ENCODE measurements at places on chromosomes 13 and 19.

DNA sequence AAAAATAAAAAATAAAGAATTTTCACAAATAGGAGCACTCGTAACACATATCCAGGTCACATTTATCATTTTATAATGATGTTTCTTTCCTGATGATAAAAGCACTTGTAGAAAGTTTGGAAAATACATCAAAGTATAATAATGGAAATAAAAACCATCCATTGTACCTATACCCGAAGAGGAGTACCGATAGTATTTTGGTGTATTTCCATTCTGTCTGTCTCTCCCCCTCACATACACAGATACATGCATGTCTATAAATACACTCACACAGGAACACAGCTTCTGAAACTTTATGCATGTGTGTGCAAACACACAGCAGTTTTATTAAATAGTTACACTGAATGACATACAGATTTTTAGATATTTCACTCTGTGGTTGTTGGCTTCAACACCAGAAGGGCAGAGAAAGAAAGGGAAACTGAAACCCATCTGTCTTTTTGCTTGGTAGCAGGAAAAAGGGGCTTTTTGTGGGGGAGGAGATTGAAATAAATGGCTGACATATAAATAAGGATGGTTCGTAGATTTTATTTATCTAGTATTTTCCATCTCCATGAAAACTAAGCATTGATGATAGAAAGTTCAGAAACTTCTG lies 114.8 kb downstream of the LRCH1 start:
- DNase-seq = no peak

DNA sequence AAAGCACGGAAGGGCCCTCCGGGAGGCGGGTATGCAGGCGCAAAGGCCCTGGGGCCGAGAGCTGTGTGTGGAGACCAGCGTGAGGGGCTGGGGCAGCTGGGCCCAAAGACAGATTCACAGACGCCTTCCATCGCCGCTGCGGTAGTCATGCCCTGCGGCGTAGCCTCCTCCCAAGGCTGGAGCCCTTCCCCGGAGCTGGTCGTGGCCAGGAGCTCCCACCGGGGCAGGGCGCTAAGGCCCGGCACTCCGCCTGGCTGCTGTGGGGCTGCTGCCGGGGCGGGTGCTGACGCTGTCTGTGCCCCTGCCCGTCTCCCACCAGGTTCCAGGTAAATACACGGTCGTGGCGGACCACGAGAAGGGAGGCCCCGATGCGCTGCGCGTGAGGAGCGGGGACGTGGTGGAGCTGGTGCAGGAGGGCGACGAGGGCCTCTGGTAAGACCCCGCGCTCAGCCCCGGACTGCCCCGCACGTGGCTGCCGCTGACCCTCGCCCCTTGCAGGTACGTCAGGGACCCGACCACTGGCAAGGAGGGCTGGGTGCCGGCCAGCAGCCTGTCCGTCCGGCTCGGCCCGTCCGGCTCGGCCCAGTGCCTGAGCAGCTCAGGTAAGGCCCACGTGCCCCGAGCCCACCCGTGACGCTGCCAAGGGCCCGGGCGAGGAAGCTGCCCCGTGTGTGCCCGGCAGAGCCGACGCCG lies 9.4 kb upstream of the F7 start:
- DNase-seq = no peak

- DNase-seq = no peak
These were observed 11.5 kb downstream of the STXBP2 start for GRCh38 chr19:7648265-7649014.

DNA sequence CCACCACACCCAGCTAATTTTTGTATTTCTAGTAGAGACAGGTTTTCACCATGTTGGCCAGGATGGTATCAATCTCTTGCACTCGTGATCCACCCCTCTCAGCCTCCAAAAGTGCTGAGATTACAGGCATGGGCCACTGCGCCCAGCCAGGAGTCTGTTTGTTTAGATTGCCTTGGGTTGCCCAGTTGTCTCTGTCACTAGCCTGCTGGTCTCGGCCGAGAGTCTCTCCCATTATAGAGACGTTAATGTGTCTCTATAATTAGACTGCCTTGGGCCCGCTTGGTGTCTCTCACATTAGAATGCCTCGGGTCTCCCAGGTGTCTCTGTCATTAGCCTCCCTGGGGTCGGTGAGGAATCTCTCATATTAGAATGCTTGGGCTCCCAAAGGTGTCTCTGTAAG lies 1533.6 kb downstream of the UQCRFS1 start:
- DNase-seq = no peak

- DNase-seq = no peak
These were observed 19.5 kb upstream of the TRPC4 start for GRCh38 chr13:37889102-37889501.

DNA sequence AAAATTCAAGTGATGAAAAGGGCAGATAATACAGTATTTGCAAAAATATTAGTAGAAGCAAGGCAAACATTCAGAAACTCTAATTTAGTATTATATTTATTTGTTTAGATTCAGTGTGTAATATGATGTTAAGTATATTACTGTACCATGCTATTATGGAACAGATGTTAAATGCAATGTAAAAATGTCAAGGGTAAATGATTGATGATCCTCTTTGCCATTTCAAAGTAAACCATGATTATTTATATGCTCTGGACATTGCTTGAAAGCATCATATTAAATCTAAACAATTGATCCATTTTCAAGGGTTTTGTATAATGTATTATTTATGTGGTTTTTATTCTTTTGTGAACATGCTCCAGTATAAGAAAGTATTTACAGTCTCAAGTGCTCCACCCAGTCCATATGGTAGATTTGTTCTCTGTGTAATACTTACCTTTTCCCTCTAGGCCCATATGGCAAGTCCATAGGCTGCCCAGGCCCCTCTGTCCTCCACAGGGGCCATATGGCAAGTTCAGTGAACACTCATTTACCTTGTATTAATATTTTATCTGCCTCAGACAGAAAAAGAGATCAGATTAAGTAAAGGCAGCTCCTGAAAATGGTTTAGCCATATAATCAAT lies 353.5 kb downstream of the DACH1 start:
- no peak for DNase-seq

- DNase-seq = no peak
These were observed 18.4 kb upstream of the CCL25 start for GRCh38 chr19:8034178-8034525.

DNA sequence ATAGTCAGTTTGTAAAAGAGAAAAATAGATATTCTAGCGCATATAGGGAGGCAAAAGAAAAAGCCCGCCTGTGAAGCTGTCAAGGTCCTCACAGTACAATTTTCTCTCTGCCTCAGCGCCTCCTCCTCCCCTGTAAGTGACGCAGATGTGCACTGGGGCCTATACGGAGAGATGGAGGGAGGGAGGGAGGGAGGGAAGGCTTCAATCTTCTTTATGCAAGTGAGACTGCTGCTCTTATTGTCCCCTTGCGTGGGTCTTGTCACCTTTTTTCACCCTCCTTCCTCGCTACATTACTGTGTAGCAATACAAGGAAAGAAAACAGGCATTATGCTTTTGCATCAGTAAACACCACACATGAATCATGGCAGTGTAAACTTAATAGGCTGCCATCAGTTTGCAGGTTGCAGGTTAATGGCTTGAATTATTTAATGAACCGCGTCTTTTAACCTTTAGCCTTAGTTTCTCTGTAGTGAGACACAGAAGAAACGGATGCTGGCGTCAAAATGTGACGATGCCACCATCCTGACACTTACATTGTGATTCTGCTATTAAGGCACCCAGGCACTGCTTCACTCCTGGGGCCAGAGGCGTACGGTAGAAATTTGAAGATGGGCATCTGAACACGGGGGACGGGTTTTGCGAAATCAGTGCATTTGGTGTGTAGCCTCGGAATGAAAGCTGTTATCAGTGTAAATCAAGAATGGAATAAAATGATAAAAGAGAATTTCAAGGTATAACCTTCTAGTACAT lies at the start of gene KLHL1:
TSS of gene KLHL1 (minus strand) at position 97 of the 750 bp plus-strand sequence. CDS start 753 bp downstream, outside the sequence.
- no peak for DNase-seq

- no peak for DNase-seq
These were observed 468.0 kb downstream of the TSHZ3 start for GRCh38 chr19:30881281-30881680.

DNA sequence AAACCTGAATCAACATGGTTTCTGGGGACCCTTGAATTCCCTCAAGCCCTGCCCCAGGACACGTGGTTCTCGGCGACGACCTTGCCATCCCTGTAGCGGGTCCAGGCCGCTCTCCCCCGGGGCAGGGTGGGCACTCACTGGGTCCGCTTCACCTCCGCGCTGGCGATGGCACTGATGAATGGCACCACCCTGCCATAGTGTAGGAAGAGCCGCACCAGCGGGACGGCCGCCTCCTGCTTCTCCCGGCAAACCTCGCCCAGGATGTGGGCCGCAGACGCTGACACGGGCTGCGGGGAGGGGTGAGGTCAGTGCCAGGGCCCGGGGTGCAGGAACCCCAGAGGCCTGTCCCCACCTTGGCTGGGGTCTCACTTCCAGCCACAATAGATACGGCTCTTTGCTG lies 44.1 kb upstream of the C13orf46 start:
- no peak for DNase-seq

GRCh38 chr13:76538004-76538403 lies 348.2 kb downstream of the KCTD12 start:
- DNase-seq = no peak

- DNase-seq = no peak
These were observed 1981.1 kb upstream of the PCDH20 start for GRCh38 chr13:63396746-63397145.

DNA sequence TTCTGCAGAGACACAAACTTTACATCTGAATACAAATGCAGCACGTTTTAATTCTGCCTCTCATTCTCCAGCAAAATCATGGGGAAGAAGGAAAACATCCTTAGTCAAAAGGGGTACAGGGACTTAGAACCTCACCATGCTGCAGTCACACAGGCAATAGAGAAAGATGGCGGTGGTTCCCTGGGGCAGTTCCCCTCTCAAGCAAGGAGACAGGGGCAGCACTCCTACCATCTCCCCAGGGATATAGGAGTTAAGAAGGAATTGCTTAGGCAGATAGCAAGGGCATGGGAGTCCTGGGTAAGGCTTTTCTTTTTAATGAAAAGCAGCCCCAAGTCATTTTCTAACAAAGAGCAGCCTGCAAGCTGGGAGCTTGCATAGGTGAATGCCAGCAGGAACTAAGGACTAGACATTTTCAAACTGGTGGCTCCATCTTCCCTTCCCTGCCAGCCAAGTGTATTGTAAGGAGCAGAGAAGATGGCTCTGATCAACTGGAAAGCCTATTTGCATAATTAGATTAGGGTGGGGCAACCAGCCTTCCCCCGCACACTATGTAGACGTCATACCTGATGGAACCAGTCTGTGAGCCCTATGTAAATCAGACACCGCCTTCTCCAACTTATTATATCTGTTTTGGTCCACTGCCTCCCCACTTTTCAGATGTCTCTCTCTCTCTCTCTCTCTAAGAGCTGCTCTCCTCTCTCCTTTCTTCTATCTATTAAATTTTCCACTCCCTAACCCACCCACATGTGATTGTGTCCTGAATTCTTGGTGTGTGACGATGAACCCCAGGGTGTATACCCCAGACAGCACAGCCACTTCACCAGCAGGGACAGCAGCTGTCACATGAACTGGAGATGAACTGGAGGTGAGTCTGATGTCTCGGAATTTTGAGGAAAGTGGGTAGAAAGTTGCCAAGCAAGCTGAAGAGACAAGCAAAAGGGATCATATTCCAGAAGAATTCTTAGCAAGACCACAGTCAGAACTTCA lies 514.5 kb downstream of the IRS2 start:
- DNase-seq = no peak

GRCh38 chr19:51120160-51120559 lies 4.5 kb upstream of the SIGLEC9 start:
- DNase-seq = no peak

- DNase-seq = no peak
These were observed 1538.2 kb downstream of the UQCRFS1 start for GRCh38 chr19:27674701-27675100.

DNA sequence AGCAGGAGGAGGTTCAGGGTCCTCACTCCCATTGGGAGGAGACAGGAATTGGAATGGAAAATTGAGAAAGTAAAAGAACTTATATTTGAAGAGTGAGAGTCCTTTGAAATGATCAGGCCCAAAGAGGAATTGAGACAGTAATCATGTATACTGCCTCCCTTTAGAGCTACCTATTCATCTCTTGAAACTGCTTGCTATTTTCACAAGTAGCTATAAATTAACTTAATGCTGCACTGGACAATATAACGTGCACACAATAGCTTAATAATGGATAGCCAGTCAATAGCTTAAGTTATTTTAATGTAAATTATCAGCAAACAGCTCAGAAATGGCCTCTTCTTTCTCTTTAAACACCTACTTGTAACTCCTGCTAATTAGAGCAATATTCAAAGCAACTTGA lies 46.6 kb upstream of the MYCBP2 start:
- DNase-seq = no peak

- no peak for DNase-seq
These were observed 5.3 kb downstream of the F2RL3 start for GRCh38 chr19:16894080-16894479.

GRCh38 chr13:91745967-91746366 lies 347.5 kb downstream of the GPC5 start:
- no peak for DNase-seq

- no peak for DNase-seq
These were observed 20.6 kb upstream of the PCDH8 start for GRCh38 chr13:52869050-52869449.

Measured in muscle of arm (tissue), 14 donors.